ENCODE measurements at places on chromosomes 6 and 20.

DNA sequence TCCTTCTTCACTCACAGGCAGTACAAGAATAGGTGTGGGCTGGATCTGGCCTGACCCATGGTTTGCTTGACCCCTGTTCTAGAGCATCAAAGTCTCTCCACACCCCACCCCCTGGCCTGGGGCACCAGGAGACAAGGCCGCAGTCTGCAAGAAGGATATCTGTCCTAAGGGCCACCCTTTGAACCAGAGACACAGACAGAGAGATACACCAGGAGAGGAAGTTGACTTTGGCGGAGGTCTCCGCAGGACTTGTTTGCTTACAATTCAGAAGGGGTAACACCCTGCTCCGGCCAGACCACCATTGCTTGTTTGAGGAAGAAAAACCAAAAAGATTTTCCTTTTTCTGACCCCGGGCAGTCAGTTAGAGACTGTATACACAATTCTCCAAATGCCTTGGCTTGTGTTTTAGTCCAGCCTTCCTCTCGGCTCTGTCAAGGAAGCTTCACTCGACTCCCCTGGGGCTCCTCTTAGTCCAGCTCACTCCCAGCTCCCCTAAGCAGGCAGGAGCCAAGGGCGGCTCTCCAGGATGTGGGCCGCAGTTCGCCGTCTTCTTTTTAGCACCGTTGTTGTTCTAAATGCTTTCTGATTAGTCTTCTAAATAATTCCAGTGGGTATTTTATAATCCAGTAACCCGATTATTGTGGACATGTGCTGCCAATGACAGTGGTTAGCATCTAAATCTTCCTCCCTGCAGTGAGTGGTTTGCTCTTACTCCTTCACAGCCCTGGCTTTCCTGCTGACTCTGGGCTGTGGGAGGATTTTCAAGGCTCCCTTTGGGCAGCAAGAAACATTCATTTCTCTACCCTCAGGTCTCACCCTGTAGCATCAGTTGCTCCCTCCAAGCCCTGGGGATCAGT is 58.6 kb upstream of the MRPS10 start:
- DNase-seq: peak; percentile 78

GRCh38 chr20:1282966-1283365 is 16.9 kb downstream of the SNPH start:
- no peak for DNase-seq

DNA sequence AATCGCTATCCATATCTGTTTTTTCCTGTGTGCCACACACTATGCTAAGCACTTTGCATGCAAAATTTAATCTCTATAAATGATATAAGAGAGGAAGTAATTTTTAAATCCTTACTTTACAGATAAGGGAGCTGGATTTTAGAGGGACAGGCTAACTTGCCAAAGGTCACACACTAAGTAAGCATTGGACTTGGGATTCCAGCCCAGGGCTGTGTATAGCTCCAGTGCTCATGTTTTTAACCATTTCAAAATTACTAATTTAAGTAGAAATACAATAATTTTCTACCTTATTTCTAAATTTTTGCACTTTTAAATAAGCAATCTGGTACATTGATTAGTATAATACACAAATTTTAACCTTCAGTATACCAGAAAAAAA is 144.6 kb downstream of the UST start:
- no peak for DNase-seq

GRCh38 chr6:134980846-134981245 is 30.9 kb upstream of the ALDH8A1 start:
- no peak for DNase-seq

DNA sequence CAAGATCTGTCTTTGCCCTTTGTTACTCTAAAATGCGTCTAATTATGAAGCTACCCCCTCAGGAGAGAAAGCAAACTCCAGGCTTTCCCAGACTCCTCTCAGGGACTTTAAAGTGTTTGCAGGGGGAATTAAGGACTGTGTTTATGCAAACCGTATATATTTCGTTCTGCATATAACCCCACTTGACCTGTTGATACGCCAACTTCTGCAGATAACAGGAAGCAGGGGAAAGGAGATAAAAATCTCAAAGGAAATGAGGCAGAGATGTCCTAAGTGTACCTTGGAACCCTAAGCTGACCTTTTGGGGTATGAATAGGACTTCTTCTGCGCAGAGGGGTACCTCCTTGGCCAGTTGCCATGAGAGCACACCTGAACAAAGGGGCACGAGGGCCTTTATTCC is 8.1 kb downstream of the SYCP2L start:
- no peak for DNase-seq

- no peak for DNase-seq
Observed at GRCh38 chr20:60085551-60086132, 127.4 kb downstream of the CDH26 start.

DNA sequence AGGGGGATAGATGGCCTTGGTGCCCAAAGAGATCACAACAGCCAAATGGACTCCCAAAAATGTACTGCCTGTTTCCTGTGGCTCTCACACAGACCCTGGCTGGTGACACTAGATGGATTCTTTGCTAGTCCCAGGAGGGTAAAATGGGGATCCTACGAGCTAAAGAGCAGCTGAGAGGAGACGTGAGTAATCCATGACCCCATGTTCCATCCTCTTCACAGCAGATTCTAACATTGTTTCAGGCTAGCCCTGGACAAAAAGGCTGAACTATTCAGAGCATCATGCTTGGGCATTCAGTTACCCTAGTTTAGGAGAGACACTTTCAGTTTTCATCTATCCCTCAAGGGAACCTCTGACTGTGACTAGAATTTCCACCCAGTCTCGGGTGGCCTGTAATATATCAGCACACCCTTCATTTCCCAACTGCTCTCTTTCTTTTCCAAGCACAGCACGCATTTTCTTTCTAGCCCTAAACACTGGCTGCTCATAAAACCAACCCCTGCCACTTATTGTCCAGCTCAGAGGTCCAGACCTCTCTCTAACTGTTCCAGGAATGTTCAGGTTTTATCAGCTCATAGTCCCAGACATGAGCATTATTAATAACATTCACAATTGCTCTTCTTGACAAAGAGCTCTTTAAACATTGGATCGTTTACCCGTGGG is 48.5 kb downstream of the SLC22A1 start:
- no peak for DNase-seq

DNA sequence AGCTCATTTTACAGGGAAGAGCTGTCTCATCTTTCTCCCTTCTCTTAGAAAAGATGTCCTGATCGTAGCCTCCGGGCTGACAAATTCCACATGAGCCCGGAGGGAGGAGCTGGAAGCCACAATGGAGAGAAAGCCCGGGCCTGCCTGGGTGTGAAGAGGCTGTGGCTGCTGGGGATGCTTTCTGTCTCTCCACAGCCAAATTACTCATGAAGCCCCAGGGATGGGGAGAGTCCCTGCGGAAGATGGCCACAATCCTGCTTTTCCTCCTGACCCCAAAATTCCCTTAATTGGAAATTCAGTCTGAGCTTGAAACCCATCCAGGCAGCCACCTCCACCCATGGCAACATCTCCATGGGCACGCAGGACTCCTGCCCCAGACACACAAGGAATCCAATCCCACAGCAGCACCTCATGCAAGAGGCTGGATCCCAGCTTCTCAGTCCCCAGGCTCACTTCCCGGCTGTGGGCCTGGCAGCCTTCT is 32.4 kb downstream of the JPH2 start:
- DNase-seq: no peak

GRCh38 chr20:63173552-63174191 is 42.3 kb downstream of the YTHDF1 start:
- no peak for DNase-seq

- peak; percentile 16 for DNase-seq
Observed at GRCh38 chr6:163387317-163387716, 27.2 kb upstream of the QKI start.

DNA sequence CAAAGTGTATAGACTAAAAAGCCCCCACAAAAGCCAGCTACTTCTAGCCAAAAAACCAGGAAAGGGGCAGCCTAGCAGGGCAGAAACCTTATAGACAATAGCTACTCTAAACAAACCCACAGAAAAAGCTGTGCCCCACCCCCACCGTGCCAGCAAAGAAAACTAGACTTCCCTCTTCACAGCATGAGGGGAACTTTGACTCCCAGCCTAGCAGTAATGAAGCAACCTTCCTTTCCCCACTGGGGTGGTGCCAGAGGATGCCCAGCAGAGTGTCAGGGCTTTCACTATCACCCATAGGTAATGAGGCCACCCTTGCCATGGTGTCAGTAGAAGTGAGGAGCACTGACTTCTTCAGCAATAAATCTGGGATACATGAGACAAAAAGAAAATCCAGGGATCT is 99.0 kb upstream of the LGSN start:
- DNase-seq: no peak

DNA sequence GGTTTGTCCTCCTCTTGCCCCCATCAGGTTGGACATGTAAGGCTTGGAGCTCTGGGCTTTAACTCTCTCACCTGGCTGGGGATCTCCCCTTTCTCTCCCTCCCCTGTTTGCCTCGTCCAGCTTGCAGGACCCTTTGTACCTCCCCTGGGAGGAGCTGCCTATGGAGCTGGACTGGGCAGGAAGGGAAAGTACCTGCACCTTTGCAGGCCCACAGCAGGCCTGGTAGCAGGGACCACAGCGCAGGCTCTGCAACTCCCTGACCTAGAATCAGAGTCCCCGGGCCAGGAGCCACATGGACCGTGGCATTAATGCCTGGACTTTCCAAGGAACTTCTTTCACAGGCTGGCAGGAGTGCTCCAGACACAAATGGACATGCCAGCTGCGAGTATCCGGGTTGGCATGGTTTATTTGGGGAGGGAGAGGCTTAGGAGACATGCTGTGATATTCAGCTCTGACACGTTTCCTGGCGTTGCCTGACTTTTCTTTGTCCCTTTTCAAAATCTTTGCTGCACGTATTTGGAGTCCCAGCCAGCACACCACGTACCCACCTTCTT is 268.5 kb upstream of the EXOC2 start:
- DNase-seq: no peak

GRCh38 chr6:3309391-3310050 is 50.8 kb downstream of the PSMG4 start:
- DNase-seq: no peak

DNA sequence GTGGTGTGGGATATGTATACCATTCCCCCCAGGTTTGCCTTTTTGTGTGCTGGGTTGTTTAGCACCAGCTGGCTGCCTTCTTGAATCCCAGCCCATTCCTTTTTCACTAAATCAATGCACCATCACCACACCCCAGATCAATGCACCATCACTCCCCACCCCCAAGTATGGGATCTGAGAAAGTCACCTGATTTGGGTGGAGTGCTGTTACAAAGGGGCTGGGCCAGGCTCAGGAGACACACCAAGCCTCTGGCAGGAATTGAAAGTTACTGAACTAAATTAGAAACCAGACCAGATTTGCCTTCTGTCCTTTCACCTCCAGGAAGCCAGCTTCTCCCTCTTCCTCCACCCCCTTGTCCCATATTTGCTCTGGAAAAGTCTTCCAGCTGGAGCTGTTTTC is 19.6 kb upstream of the PKHD1 start:
- no peak for DNase-seq

DNA sequence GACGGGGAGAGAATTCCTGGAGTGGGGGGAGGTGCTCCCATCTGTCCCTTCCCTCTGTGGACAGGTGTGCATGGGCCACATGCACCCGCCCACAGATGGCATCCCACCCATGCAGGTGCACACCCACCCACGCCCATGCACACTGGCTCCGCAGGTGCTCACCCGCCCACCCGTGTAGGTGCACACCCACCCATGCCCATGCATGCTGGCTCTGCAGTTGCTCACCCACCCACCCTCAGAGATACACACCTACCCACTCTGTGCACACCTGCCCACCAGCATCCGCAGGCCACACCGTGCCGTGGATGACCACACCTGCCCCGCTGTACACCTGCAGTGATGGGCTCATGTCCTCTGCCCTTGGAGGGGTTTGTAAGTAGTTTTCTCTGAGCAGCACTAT is 132.0 kb downstream of the PHACTR3 start:
- DNase-seq: no peak

GRCh38 chr20:63745961-63746731 is 6.6 kb downstream of the SLC2A4RG start:
- no peak for DNase-seq

DNA sequence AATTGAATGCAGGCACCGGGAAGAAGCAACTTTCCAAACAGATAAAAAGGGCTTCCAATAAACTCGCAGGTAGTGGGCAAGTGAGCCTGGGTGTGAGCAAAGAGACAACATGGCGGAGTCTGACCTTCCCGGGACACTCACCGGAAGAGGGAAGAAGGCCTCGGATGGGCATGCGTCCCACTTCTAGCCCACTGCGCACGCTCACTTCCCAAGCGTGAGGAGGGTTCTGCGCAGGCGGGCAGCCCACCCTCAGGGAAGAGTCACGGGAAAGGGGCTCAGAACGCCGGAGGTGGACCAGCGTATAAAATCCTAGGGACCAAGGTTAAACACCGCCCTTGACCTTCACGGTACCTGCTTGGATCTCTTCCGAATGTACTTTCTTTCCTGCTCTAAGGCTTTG is 95.5 kb upstream of the AFDN start:
- no peak for DNase-seq

DNA sequence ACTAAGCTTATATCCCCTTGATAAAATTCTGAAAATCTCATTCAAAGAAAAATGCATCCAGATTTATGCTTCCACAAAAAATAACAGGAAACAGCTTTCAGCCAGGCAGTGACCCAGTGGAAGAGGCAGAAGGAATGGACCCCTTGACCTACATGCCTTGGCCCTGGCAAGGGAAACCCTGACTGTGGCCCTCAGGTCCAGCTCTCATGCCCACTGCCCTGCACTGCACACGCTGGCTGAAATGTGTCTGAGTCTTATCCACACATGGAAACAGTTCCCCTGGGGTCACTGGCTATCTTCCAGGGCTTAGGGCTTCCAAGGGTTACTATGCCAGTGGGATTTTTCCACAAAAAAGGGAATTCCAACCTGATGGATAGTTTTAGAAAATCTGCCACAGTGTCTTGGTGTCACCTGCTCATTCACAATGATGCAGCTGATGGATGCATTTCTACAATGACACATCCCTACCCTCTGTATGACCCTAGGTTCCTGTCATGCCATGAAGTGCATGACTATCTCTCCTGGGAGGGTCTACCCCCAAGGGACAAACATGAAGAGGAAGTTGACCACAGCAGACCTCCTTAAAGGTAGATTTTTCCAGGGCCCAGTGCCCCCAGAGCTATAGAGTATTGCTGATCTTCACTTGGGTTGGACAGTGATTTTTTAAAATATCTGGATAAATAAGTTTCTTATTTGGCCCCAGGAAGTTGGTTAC is 121.9 kb upstream of the CD93 start:
- DNase-seq: no peak

GRCh38 chr20:9071976-9072726 is 3.3 kb downstream of the PLCB4 start:
- DNase-seq: no peak

GRCh38 chr20:3934624-3935023 is 45.4 kb downstream of the PANK2 start:
- peak; percentile 61 for DNase-seq

DNA sequence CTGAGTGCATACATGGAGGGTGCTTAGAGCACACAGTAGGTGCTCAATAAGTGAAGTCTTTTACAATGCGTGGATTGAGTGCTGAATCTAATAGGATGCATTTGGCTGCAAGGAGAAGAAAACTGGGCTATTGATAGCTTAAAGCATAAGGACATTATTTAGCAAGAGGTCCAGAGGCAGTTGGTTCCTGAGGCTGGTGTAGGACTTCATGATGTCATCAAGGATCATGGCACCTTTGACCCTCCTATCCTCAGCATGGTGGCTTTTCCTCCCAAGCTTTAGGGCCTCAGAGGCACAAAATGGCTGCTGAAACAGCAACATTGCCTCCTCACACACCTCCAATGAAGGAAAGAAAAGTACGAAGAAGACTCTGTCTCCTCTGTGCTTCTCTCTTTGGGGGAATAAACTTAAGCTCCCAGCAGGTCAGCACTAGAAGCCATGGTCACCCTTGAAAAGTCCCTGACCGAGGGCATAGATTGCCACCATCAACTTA is 3.1 kb upstream of the PREX1 start:
- no peak for DNase-seq

Measured in fibroblast of mammary gland (primary cell).